ENCODE measurements at places on chromosomes 2 and 18.

DNA sequence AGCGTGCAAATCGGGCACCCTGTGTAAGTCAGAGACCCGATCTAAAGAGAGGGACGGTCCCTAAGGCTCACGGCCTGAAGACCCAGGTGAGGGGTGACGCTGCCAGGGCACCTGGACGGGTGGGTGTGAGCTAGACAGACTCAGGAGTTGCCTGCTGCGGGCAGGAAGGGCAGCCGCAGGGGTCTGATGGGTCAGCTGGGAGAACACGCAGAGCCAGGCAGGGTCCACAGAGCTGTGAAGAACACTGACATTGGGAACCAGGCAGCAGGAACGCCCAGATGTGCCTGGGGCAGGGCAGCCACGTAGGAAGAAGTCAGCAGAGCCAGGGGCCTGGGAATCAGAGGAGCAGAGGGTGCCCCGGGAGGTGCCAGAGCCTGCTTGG is 25.9 kb downstream of the HDAC4 start:
- DNase-seq: no peak

DNA sequence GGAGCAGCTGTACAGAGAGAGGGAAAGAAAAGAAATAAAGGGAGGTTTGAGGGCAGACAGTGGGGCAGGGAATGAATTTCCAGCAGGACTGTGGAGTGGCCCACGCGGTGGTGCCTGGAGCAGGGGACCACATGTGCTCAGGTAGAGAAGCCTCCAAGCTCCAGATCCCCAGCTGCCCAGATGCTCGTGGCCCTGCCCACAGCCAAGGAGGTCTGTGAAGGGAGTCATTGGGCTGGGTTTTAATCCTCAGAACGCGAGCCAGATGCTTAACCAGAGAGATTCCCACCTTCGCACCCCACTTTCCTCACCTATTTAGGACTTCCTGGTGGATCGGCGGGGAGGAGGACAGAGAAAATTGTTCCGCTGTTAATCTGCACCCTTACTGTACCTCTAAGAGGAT is 369.4 kb downstream of the PARD3B start:
- no peak for DNase-seq

GRCh38 chr2:122905431-122905830 is 1119.7 kb upstream of the CNTNAP5 start:
- DNase-seq: no peak

- DNase-seq: no peak
Measured at GRCh38 chr2:227296671-227297405, 28.2 kb upstream of the MFF start.

DNA sequence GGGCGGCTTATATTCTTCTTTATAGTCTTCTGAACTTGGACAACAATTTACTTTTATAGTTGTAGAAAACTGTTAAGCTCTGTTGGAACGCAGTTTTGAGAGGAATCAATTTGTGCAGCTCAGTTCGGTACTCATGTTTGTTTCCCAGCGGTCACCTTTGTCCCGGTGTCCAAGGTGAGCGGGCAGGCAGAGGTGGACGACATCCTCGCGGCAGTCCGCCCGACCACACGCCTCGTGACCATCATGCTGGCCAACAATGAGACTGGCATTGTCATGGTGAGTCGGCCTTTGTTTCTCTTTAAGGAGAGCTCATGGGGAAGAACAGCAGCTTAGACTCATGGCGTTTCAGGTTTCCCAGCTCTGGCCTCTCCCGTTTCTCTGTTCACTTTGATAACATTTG is 18.6 kb upstream of the ESPNL start:
- no peak for DNase-seq

DNA sequence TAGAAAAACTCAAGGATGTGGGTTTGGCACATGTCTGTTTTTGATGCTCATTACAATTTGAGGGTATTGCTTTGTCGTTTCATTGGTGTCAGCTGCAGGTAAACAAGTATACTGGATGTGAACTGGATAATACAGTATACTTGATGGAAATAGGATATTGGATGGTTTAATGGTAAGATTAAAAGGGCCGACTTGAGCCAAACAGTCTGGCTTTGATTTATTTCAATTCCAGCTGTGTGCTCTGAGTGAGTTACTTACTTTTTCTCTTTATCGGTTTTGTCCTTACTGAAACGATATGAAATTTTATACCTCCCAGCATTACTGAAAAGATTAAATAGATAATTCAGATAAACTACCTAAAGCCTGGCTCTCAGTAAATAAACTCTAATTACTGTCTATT is 227.6 kb downstream of the ASXL3 start:
- DNase-seq: no peak

DNA sequence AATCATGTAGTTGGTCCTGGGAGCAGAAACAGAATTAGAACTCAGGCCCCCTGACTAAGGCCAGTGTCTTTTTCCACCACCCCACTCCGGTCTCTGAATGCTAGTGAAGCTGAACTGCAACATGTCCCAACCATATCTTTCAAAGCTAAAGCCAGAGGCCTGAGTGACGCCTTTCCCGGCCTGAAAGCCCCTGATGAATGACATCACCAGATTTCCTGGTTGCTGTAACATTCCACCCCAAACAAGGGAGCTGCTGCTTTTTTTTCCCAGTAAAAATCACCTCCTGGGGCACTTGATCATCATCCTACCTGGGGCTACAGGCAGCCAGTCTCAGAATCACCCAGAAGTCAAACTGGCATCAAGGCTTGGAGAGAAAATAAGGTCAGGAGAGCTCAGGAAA is 162.7 kb downstream of the ARL4C start:
- peak; percentile 11 for DNase-seq

DNA sequence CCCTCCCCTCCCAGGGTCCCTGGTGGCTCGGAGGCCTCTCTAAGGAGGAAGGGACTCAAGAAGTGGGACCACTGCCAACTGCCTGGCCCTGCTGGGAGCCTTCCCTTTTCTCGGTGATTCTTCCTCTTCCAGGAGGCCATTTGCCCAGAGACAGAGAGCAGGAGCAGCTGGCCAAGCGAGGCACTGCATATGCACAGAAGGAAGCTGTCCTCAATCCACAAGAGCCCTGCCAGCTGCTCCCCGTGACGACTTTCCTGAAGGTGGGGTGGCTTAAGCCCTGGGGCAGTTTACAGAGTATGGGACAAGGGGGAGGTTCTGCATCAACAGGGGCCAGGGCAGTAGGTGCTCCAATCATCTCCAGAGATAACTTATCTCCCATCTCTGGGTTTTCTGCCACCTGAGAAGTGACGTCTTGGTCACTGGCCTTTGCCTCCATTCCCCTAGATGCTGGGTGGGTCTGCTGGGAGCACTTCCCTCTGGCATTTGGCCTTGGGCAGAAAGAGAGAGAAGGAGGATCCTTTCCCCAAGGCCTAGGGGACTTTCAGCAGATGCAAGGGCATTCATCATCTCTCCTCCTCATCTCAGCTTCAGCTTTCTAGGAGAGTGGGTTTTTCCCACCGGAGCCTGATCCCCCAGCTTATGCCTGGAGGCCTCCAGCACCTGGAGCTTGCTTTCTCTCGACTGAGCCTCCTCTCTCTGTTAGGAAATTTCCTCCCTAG is 28.5 kb downstream of the CIB4 start:
- no peak for DNase-seq

GRCh38 chr2:42106257-42106816 is 58.5 kb downstream of the PKDCC start:
- DNase-seq: no peak

GRCh38 chr18:41226186-41226585 is 728.8 kb upstream of the PIK3C3 start:
- peak; percentile 17 for DNase-seq

- peak; percentile 7 for DNase-seq
Measured at GRCh38 chr2:168320267-168320666, 72.9 kb upstream of the STK39 start.

DNA sequence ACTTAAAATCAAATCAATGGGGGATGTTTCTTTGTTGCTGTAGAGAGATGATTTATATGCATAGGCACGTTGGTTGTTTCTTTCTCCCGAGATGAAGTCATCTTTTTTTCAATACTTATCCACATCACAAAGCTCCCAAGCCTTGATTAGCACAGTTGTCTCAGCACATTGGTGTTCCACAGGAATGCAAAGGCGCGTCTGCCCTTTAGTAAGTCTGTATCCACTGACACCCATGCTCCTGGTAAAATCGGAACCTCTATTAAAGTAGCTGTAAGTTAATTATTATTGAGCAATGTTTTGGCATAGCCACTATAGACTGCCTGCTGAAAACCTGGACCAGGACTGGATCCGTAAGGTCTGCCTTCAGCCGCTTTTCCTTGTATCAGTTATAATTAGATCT is 77.6 kb upstream of the RBM44 start:
- DNase-seq: no peak

GRCh38 chr2:111936881-111937280 is 38.5 kb downstream of the MERTK start:
- DNase-seq: no peak

DNA sequence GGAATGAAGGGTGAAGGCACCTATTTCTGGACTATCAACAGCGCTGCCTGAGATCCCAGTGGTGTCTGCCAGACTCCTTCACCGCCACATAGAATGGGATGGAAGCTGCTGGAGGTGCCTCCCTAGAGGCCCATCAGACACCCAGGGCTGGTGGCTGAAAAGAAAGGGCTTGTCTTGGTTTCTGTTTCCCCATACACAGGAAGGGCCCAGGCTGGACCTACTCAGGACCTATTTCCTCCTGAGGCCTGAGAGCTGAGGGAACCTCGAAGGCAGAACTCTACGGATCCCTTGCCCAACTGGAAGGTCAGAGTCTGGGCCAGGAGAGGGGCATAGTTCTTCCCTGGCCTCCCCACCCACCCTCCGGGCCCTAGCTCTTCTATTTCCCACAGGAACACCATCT is 2.9 kb upstream of the CLEC4F start:
- DNase-seq: no peak

GRCh38 chr2:131588152-131588873 is 60.6 kb downstream of the CCDC74A start:
- no peak for DNase-seq

GRCh38 chr18:22285361-22286140 is 116.2 kb downstream of the GATA6 start:
- no peak for DNase-seq

- DNase-seq: no peak
Measured at GRCh38 chr2:216082117-216082711, 495 bp downstream of the TMEM169 start.

GRCh38 chr18:39406941-39407340 is 1841.3 kb upstream of the CELF4 start:
- DNase-seq: no peak

DNA sequence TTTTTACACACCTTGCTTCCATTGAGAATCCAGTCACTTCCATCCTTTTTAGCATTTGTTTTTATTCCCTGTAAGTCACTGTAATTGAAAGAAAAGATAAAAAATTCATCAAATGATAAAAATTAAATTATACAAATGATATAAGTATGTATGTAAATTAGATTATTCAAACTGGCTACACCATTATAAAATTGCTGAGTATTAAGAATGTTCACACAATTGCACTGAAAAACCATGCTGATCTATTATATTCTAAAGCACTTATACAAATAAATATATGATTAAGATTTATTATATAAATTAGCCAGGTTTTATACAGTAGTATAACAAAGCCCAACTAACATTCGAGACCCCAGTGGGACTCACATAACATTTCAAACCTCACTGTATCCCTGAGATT is 15.1 kb downstream of the ACADL start:
- DNase-seq: no peak

DNA sequence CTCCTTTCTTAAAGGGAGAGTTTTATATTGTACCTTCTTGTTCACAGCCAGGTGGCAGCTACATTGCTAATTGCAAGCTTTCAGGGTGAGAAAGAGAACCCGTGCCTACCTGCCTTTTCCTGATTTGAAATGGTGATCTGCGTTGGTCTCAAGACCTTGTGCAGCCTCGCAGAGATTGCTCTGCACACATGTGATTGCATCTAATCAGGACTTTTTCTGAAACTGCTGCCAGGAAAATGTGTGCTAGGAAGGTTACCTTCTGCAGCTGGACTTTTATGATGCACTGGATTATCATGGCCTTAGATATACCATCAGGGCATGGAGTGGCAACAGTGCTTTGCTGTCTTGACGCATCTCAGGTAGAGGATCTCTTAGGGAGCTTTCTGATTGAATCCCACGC is 45.1 kb downstream of the AGAP1 start:
- DNase-seq: no peak

GRCh38 chr18:27235218-27235870 is 50.2 kb upstream of the CHST9 start:
- no peak for DNase-seq

- no peak for DNase-seq
Measured at GRCh38 chr2:2501454-2502200, 170.6 kb upstream of the MYT1L start.

- no peak for DNase-seq
Measured at GRCh38 chr2:175823002-175823706, 178.9 kb downstream of the LNPK start.

Data from keratinocyte (primary cell).